ENCODE measurements at places on chromosomes 5 and 9.

GRCh38 chr9:99867536-99867935 is 38.9 kb upstream of the STX17 start:
- no peak for DNase-seq

- no peak for DNase-seq
These were observed 2.1 kb downstream of the S1PR3 start for GRCh38 chr9:88993327-88993726.

- DNase-seq: no peak
These were observed 203.3 kb downstream of the ADAMTS12 start for GRCh38 chr5:33688526-33688925.

DNA sequence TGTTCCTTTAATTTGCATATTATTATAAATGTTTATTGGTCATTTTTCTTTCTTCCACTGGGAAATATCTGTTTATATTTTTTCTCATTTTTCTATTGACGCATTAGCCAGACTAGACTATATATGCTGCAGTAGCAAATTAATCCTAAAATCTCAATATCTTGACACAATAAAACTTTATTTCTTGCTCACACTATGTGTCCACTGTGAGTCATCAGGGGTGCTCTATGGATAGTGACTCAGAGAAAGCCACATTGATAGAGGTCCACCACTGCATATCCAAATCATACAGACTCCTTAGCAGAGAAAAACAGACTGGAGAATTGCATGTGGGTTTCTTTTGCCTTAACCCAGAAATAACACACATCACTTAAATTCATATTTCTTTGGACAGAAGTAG is 20.8 kb downstream of the OR1L3 start:
- DNase-seq: no peak

DNA sequence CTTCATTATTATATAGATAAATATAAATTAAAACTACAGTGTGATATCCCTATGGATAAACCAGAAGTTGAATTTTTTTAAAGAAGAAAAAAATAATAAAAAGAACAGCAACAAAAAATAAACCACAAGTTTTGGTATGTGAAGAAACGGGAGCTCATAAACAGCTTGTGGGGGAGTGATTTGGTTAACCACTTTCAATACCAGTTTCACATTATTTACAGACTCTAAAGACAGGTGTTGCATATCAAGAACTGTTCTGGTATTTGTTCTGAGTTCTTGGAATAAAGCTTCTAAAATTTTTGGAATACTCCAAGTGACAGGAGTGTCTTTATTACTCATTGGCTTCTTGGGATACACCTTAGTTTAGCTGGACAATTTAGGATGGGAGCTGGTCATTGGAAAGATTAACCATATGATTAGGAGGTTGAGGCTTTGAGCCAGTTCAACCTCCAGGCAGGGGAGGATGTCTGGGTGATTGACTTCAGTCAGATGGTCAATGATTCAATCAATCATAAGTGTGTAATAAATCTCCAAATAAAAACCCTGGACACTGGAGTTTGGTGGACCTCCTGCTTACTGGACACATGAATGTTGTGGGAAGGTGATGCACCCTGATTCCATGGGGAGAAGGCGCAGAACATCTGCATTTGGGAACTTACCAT is 2223.1 kb upstream of the C9orf72 start:
- DNase-seq: no peak

DNA sequence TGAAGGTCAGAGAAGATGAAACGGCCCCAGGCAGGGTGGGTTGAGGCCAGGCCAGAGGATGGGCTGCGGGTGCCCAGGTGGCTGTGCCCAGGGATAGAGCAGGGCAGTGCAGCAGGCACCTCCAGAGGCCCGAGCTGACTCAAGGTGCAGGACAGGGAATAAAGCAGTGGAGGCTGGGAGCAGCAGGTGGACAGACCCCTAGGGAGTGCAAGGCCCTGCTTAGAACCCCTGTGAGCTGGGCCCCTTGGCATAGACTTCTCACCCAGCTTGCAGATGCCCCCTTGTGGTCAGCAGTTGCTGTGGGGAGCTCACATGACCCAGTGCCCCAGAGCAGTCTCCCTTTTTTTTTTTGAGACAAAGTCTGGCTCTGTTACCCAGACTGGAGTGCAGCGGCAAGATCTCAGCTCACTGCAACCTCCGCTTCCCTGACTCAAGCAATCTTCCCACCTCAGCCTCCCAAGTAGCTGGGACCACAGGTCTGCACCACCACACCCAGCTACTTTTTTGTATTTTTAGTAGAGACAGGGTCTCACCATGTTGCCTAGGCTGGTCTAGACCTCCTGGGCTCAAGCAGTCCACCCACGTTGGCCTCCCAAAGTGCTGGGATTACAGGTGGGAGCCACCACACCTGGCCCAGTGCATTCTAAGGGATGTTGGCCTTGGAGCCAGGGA is 118.8 kb downstream of the WNK2 start:
- peak; percentile 49 for DNase-seq

GRCh38 chr5:124157320-124157719 is 589.1 kb downstream of the ZNF608 start:
- DNase-seq: no peak

GRCh38 chr9:69815313-69815712 is 5.3 kb upstream of the CFAP95 start:
- no peak for DNase-seq

- no peak for DNase-seq
These were observed 232.4 kb upstream of the GAS1 start for GRCh38 chr9:87179553-87180340.

- no peak for DNase-seq
These were observed 1076.7 kb downstream of the CDH12 start for GRCh38 chr5:21776466-21776865.

Data from stimulated activated CD4-positive, alpha-beta T cell treated with anti-CD3 and anti-CD28 coated beads, Interleukin-4, amount 100 ng/mL, for 48 hours (primary cell).